ENCODE measurements at places on chromosomes 2 and 18.

DNA sequence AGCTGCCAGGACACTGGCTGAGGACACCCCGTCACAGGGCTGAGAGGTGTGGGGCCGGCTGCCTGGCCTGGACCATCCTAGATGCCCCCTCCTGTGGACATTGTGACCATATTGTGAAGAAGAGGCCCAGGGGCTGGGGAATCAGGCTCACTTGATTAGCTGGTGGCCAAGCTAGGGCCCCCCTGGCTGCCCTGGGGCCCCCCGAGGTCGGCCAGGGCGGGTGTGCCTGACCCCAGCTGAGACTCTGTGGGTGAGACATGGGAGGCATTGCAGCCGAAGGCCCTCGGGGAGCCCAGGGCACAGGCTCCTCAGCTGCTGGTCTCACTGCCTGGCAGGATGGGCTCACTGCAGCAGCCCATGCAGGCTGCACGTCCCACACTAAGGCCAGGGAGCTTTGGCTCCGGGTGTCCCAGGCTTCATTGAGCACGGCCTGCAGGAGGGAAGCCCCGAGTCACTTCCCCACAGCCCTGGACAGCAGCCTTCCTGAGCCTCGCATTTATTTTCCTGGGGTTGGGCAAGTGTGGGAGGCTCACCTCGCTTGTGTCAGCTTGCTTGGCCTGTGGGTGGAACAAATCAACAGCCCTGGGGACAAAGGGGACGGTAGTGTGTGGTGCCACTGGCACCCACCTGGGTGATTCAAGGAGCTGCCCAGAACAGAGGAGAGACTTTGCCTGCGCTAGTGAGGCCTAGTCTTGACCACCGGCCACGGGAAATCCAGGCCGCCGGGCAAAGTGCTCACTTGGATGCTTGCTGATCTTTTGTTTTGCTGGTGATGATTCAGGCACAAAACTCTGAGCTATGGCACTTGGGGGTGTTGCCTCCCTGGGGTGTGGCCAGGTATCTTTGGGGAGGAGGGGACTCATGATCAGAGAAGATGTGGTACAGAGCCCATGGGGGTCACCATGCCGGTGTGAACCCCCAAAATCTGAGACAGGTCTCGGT is 1.3 kb downstream of the GAL3ST2 start:
- no peak for DNase-seq

DNA sequence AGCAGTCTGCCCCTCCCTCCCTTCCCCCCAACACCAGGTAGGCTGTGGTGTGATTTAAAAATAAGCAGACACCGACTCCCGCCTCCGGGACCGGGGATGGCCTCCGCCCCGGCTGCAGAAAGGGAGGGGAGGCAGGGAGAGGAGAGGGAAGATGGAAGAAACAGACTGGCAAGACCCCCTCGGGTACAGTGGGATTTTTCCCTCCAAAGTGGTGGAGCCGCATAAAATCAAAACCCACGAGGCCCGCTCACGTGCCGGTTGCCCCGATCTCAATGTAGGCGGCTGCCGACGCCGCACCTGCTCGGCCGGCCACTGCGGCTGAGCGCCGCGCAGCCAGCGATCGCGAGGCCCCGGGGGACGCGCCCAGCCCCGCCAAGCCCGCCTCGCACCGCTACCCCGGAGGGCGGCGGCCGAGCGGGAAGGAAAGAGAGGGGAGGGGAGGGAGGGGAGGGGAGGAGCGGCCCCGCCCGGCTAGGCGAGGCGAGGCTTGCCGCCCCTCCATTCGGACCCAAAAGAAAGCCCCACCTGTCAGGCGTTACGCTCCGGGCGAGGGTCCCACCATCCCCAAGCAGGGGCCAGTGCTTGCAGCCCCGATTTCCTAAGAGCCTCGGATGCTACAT is 811 bp downstream of the ADD2 start:
- no peak for DNase-seq

GRCh38 chr2:111045771-111046444 is 74.8 kb upstream of the BCL2L11 start:
- no peak for DNase-seq

GRCh38 chr18:3645384-3646156 is 195.6 kb downstream of the TGIF1 start:
- no peak for DNase-seq

DNA sequence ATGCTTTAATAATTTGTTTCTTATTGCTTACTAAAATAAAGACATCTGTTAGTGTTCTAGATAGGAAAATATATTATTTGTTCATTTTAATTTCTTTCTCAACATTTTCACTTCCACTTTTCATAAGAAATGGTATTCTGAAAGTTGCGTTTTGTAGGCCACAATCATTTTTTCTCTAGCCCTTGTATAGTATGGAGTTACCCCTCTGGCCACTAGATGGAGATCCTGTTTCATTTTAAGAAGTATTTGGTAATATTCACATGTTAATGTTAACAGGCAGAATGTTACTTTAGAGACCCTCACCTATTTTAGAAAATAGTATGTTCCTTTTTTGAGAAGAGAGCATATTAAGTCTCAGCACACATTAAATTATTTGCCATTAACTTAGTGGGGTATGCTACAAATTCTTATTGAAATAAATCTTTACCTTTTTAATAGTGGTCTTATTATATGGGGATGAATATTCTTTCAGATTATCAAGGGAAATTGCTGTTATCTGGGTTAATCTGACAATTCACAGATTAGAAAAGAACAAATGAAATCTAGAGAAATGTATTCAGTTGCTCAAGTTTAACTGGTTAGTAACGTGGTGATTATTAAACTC is 73.9 kb upstream of the TTC27 start:
- no peak for DNase-seq

GRCh38 chr2:53114582-53114981 is 653.0 kb upstream of the CHAC2 start:
- DNase-seq = no peak

DNA sequence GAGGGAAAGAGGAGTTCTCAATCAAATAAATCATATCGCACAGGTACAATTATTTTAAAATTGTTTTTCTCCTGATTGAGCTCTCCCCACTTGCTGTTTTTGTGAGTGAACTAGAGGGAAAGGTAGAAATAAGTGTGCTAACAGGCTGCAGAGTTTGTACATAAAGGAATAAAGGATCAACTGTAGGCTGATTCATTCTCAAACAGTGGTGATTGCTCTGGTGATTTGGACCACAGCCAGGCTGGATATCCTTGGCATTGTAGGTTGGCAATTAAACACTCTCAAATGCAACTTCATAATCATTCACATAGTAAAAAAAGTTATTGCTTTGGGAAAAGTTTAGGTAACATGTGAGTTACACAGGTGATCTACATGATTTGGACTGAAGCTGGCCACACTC is 29.8 kb downstream of the LRP1B start:
- DNase-seq = no peak
